ENCODE measurements at places on chromosomes 11 and 22.

DNA sequence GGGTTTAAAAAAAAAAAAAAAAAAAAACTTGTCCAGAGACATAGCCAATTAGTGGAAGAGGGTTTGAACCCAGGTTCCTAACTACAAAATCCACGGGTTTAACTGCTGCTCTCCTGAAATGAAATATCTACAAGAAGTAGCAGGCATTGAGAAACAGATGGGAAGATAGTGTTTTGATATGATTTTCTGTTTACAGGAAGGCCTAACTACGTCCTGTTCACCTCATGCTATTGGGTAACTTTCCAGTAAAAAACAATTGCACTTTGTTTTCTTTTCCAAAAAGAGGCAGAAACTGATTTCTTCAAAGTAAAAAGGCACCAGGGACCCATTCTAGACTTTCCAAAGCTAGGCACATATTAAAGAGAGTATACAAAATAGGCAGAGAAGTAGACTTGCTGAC lies 5.9 kb upstream of the C11orf91 start:
- no peak for DNase-seq

- DNase-seq = no peak
Observed at GRCh38 chr11:83689144-83689780, 403.1 kb upstream of the CCDC90B start.

DNA sequence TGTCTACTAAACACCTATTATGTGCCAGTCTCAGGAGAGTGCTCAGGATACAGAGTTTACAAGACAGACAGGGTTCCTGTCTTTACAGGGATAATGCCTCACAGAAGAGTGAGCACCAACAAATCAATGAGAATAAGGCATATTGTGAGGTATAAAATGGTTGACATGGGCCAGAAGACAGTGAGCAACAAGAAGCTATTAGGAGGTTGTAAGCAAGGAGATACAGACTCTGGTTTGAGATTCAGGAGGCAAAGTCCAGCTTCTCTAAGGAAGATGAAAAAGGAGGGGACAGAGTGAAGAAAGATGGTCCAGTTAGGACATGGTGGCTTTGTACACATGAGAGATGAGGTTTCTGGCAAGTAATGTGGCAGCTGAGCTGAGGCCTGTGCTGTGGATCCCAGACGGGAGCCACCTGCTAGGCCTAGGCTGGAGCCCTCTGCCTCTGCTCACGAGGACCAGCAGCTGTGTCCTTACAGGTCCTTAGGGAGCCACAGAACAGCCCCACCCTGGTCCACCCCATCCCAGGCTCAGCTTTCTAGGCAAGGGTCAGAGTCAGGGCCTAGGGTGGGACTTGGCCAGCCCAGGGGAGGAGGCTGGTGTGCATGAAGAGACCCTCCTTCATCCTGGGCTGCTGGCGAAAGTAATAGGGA lies 110.5 kb downstream of the ZNF280B start:
- DNase-seq = no peak

- DNase-seq = no peak
Observed at GRCh38 chr22:19260804-19261203, 30.7 kb downstream of the CLTCL1 start.

GRCh38 chr22:38007330-38007902 lies 23.1 kb upstream of the SOX10 start:
- no peak for DNase-seq

DNA sequence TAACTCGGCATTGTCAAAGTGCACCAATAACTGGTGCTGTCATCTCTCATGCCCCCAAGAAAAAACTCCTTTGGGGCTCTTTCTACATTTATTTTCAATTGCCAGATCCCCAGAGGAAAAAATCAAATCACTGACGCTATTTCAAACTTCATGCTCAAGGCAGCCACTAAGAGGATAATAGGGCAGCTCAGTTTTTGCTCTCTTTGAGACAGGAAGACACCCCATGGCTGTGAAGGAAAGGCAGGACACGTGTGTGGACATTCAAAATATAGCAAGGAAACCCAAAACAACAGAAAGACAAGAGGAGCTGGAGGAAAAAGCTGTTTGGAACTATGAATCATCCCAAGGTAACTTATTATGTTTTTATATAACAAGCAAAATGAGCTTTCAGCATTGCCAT lies 83.7 kb downstream of the SERGEF start:
- no peak for DNase-seq

DNA sequence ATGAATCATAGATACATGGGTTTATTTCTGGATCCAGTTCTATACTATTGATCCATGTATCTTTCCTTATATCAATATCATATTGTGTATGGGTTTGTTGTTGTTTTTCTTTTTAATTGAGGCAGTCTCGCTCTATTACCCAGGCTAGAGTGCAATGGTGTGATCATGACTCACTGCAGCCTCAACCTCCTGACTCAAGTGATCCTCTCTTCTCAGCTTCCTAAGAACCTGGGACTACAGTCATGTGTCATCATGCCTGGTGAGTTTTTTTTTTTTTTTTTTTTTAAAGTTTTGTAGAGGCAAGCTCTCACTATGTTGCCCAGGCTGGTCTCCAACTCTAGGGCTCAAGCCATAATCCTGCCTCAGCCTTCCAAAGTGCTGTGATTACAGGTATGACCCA lies 1589.4 kb upstream of the TENM4 start:
- no peak for DNase-seq

GRCh38 chr11:122833846-122834464 lies 4.3 kb upstream of the CRTAM start:
- no peak for DNase-seq

- no peak for DNase-seq
Observed at GRCh38 chr22:17974087-17974486, 50.3 kb downstream of the MICAL3 start.

GRCh38 chr11:8766988-8767374 lies 84.4 kb downstream of the RPL27A start:
- DNase-seq = no peak

DNA sequence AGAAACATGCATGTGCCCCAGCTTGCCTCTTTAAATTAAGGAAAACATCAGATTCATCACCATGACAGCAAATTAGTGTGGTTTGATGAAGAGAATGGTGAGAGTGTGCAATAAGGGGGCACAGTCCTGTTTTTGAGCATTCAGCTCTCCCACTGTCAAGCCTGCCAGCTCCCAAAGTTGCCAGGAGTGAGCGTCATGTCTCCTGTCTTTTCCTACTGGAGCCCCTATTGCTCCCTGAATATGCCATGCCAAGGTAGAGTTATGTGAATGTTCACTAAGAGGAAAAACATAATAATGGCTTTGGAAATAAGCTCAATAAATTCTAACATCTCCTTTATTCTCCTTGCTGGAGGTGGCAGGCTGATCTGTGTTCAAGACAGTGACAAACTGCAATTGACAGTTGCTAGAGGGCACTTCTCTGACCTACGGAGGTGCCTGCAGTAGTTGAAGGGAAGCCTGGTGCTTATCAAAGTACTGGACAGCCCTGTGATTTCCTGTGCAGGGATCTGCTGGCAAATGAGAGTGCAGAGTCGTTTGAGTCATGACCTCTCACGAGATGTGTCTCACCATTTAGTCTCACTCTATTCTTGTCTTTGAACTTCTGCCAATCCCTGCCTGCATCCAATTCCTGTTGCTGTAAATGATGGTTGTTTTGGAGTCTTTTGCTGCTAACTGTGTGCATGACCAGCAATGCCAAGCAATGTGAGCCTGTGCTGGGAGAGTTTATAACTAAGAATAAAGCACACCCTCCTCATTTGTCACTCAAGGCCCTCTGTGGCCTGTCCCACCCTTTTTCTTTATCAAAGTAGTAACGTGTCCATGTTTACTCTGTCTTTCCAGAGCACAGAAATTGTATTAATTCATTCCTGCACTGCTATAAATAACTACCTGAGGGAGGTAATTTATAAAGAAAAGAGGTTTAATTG lies 34.8 kb downstream of the MRGPRX2 start:
- DNase-seq = no peak

DNA sequence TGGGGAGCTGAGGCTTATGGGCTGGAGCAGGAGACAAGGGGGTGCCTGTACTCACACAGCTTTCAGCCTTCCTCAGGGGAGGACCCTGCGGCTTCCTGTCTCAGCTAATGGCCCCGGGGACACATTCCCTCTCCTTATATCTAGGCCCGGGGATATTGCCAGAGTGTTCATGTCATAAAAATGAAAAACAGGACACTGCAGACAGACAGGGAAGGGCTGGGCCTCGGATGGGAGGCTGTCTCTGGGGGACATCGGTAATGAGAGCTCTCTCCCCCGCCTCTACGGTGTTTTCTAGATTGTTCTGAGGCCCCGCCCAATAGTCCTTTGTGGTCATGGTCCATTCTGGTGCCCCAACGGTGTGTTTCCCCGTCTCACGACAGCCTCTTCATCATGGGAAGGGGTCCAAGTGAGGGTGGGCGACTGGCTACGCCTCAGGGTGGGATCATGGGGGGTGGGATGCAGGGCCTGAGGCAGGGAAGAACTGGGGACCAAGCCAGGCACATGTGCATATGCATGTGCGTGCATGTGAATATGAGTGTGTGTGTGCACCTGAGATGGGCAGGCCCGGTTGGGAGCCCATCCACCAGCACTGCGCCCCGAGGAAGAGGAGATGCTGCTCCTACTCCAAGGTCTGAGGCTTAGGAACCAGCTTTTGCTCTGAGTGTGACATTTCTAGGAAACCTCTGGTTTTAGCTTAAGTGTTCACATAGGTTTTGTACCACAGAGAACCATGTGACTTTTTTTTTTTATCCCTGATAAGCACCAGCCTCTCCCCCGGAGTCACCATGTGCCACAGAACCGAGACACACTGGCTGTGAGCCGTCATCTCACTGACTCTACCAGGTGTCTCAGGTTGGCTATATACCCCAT lies 5.3 kb downstream of the ARVCF start:
- no peak for DNase-seq

- DNase-seq = peak; percentile 21
Observed at GRCh38 chr11:13183094-13183825, 94.3 kb upstream of the BMAL1 start.

DNA sequence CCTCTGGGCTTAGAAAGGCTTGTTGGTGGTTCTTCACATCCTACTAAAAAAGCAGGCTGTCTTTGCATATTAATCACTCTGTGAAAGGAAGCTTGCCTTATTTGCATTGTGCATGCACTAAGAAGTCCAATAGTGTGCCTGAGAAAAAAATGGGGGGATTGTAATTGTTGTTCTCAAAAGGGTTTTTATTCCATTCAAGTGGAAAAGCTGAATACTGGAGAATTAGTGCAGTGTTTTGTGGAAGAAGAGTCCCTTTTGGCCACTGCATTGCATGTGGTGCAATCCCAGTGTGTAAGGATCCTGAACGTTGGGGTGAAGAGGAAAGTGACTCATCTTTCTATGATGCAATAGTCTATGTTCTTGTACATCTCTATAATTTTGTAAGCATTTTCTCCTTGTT lies 16.5 kb downstream of the NCAM1 start:
- DNase-seq = peak; percentile 46

DNA sequence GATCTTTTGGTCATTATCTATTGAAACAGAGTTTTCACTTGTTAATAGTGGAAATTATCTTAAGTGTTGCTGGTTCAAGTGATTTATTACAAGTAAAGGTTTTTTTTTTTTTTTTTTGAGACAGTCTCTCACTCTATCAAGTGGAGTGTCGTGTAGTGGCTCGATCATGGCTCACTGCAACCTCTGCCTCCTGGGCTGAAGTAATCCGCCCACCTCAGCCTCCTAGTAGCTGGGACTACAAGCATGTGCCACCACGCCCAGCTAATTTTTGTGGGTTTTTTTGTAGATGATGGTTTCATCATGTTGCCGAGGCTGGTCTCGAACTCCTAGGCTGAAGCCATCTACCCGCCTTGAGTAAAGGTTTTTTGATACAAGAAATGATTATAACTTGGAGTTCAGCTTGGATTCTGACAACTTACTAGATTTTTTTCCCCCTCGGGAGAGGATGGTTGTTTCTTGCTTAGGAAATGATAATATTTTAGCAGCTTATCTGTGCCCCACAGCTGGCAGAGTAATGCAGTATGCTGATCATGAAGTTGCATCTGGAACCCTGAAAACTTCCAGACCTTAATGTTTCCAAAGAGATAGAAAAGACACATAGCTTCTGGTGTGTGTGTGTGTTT lies 68.9 kb downstream of the MTMR3 start:
- no peak for DNase-seq

- no peak for DNase-seq
Observed at GRCh38 chr11:68506908-68507307, 46.4 kb downstream of the PPP6R3 start.

GRCh38 chr11:112186304-112186703 lies 11.0 kb downstream of the BCO2 start:
- no peak for DNase-seq

DNA sequence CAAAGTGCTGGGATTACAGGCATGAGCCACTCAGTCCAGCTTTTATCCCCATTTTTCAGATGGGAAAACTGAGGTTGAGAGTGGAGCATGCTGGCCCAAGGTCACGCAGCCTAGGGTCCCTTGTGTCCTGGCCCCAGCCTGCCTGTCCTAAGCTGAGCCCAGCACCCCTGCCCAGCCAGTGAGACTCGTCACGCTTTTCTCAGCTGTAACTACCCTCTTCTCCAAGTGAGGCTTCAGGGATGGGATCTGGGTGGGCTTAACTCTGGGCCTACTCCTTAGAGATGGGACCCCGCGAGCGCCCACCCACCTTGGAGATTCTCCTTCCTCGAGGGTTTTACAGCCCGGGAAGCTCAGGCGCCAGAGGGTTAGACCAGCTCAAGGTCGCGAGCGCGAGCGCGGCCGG lies 390 bp upstream of the TMEM151A start:
- DNase-seq = no peak

GRCh38 chr11:119169282-119169719 lies 776 bp downstream of the NLRX1 start:
- no peak for DNase-seq

DNA sequence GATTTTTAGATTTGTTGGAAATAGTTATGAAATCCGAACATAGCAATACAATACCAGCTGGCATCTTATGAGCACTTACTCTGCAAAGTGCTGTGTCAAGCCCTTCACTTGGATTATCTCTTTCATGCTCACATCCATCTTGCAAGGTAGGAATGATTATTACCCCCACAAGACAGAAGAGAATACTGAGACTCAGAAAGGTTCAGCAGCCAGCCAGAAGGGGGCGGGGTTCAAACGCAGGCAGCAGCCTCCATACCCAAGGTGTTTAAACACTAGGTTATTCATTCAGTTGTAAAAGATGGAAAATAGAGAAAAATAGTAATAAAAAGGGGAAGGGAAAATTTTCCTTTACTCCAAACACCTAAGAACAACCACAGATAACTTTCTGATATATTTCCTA lies 158.5 kb downstream of the CCDC34 start:
- DNase-seq = no peak

DNA sequence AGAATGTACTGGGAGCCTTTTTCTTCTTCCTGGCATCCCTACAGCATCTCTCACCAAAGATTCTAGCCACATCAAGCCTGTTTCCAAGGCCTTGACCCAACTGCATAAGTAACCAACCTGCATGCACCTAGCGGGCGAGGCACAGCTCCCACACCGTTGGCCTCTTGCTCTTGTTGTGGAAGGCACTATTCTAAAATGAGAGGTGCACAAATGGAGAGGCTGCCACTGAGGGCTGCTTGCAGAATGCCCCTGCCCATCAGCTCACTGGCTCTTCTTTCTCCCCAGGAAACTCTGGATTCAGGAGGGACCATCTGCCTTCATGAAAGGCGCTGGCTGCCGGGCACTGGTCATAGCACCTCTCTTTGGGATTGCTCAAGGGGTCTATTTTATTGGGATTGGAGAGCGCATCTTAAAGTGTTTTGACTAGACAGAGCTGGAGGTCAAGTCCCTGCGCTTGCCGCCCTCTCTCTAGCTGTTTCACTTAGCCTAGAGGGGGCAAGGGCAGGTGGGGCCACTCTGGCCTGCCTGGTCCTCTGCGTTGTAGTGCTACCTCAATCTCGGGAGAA lies 26.6 kb downstream of the SLC25A18 start:
- no peak for DNase-seq
